ENCODE measurements at places on chromosomes 7 and 10.
A peak's percentile ranks its signal among the peaks of the same experiment; 100 is the strongest.

- DNase-seq: no peak
Observed at GRCh38 chr7:80432166-80432565, 79.7 kb downstream of the GNAT3 start.

DNA sequence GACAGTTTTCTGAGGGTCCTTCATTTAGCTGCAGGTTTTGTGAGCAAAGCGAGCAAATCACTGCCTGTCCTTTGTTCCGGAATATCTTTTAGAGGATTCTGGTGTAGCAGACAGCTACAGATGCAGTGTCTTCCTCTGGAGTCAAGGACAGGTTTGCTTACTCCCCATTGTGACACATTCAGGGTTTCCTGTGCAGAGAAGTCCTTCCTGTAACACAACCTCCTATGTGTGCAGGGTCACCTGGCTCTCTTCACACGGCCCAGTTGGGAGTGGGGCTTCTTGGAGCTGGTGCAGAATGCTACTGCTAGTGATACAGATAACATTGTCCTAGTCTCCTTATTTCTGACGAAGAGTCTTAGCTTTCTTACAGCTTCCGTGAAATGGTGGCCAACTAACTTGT is 47.9 kb downstream of the RBM33 start:
- DNase-seq: no peak

- no peak for DNase-seq
Observed at GRCh38 chr10:92999191-92999590, 61.4 kb upstream of the CYP26C1 start.

GRCh38 chr10:80924063-80924952 is 386.6 kb downstream of the SH2D4B start:
- peak; percentile 1 for DNase-seq

DNA sequence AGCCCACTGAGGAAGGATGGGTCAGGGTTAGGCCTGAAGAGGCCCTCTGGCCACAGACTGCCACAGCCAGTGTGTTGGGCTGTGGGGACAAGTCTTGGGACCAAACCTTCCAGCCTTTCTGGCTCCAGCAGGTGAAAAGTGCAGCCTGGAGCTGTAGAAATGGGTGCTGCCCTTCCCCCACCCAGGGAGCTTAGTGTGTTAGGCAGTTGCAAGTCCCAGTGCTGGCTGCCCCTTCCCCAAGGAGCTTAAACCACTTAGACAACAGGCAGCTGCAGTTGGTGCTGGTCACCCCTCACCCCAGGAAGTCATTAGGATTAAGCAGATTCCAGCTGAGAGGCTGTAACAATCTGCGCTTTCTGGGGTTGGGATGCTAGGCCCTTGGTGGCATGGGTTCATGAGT is 563.3 kb downstream of the NRG3 start:
- no peak for DNase-seq

- no peak for DNase-seq
Observed at GRCh38 chr10:101139421-101139911, 8.4 kb downstream of the TLX1 start.

GRCh38 chr10:93838278-93838677 is 55.5 kb upstream of the SLC35G1 start:
- DNase-seq: no peak

DNA sequence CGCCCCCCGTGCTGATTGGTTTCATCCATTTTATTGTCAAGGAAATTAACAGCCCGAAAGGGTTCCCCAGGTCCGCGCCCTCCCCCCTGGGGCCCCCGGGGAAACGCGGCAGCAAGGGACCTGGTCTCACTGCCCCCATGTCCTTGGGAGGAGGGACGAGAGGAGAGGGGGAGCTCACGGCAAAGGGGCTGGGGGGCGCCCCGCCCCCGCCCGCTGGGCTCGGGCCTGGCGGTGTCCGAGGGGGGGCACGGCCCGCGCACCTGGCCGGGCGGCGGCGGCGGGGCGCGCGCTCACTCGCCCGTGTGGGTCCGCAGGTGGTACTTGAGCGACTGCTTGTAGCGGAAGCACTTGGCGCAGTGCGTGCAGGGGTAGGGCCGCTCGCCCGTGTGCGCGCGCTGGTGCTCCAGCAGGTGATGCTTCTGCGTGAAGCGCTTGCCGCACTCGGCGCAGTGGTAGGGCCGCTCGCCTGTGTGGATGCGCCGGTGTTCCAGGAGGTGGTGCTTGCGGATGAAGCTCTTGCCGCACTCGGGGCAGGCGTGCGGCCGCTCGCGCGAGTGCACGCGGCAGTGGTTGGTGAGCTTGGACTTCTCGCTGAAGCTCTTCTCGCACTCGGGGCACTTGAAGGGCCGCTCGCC is 29.3 kb downstream of the ZNF777 start:
- no peak for DNase-seq

DNA sequence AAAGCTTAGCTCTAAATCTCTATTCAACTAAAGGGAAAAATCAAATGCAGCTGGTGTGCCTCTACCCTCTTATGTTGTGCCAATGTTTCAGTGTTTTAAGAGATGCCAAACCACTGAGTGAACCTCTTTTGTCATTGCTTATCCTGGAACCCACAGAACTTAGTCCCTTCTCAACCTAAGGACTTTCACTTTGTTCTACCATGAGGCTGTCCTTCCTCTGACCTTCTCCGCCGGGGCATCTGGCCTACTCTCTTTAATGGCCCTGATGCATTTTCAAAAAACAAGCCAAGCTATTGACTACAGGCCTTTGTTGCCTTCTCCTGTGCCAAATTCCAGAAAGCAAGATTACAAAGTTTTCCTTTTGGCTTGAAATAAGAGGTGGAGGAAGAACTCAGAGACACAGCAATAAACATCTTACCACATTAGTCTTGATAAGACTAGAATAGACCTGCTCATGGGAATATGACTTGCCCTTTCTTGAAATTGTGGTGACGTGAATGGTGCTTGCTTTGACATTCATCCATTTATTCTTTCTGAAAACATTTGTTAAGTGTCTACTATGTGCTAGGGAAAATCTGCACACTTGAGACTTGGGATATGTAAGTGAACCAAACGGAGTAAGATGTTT is 253.2 kb upstream of the SMIM30 start:
- no peak for DNase-seq

- no peak for DNase-seq
Observed at GRCh38 chr10:74683621-74684364, 142.6 kb upstream of the KAT6B start.

- no peak for DNase-seq
Observed at GRCh38 chr10:80186364-80187012, 18.8 kb downstream of the ANXA11 start.

GRCh38 chr10:271201-271600 is 135.9 kb downstream of the ZMYND11 start:
- DNase-seq: no peak

- DNase-seq: no peak
Observed at GRCh38 chr10:122877264-122877663, 2.1 kb downstream of the FAM24B start.

DNA sequence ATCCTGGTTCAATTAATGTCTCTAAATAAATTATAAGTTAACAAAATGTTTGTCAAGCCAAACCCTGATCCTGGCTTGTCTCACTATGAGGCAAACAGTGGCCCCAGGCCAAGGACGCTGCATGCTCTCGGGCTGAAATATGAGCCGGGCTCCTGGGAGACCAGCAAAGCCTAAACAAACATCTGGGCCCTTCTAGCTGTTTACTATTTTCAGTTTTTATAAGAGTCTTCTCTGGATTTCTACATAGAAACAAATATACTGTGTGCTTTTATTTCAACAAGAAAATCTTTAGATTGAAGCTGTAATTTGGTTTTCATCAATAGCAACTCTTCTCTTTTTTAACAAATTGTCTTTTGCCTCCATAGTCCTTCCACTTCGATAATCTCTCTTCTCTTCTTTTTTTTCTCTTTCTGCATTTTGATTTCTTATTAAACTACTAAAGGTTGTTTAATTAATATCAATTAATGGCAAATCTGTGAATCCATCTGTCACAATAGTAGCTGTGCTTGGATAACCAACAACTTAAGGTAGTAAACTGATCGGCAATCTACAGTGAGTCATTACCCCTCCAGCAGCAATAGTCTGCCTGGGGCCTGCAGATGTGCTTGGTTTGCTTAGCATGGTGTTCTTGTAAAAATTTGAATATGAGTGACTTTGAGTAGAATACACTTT is 83.3 kb upstream of the DNAJC1 start:
- peak; percentile 49 for DNase-seq

Measured in NCI-H2081 (cell line).